Effector CD8-positive, alpha-beta T cell (primary cell): ENCODE measurements at places on chromosomes 2 and 18.

DNA sequence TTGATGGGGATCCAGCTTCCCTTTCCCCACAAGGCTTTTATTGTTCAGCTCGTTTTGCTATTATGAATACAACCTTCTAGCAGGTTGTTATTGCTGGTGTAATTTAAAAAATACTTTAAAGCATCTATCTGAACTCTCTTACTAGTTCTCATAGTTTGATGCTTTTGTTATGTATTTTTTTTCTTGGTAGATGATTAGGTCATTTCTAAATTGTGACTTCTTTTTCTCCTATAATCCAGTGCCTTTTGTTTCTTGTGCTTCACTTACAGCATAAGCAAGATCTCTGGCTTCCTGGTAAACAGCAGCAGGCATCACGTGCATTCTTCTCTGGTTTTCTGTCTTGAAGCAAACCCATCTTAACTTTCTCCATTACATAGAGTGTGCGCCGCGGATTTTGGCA is 96.1 kb downstream of the FAM168B start:
- no peak for DNase-seq

- no peak for DNase-seq
Observed at GRCh38 chr2:207284556-207285472, 119.1 kb upstream of the KLF7 start.

DNA sequence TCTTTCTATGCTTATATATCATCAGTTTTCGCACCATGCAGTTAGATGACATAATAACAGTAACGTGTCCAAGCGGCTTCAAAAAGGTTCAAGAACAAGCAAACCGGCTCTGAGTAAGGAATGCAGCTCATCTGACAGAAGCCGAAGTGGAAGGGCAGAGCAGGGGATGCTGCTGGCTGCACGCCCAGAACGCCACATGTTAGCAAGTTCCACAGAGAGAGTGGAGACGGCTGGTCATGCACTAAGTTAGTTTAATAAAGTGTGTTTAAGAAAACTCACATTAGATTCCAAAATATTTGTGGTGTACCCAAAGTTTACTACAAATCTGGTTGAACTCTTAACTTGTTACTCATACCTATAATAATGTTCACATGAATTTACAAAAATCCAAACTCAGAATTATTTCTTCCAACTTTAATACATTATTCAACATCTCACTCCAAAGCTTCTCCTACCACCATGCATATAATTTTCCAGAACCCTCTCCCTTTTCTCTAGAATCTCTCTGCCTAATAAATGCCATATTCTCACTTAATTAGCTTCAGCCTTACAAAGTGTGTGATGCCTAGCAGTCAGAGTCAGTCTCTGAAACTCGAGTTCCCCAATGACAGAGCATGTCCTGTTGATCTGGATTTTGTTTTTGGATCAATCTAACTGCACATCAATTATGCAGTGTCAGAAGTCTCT is 170.0 kb downstream of the DNAH7 start:
- DNase-seq, result no peak

DNA sequence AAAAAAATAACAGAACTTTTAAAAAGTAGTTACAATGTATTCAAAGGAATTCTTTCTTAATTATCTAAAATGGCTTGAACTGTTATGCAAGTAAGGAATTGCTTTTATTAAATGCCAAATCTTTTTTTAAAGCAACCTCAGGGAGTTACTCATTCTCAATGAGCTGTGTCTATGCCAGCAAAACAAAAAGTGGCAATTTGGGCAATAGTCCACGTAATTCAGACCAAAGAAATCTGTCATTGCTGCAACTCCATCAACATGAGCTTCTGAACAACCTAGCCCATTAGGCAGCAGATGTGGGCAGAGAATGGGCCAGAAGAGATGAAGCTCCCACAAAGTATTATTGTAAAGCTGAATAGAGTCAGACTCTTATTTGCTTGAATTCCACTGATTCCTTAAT is 118.4 kb downstream of the ALK start:
- no peak for DNase-seq

DNA sequence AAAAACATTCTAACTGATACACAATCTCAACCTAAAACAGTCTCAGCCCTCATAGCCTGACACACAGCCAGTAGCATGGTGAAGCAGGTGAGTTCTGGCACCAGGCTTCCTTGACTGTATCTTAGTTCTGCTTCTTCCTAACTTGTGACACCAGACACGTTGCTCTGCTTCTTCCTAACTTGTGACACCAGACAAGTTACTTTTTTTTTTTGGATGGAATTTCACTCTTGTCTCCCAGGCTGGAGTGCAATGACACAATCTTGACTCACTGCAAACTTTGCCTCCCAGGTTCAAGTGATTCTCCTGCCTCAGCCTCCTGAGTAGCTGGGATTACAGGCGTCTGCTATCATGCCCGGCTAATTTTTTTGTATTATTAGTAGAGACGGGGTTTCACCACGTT is 6.7 kb upstream of the ATG16L1 start:
- DNase-seq, result no peak

DNA sequence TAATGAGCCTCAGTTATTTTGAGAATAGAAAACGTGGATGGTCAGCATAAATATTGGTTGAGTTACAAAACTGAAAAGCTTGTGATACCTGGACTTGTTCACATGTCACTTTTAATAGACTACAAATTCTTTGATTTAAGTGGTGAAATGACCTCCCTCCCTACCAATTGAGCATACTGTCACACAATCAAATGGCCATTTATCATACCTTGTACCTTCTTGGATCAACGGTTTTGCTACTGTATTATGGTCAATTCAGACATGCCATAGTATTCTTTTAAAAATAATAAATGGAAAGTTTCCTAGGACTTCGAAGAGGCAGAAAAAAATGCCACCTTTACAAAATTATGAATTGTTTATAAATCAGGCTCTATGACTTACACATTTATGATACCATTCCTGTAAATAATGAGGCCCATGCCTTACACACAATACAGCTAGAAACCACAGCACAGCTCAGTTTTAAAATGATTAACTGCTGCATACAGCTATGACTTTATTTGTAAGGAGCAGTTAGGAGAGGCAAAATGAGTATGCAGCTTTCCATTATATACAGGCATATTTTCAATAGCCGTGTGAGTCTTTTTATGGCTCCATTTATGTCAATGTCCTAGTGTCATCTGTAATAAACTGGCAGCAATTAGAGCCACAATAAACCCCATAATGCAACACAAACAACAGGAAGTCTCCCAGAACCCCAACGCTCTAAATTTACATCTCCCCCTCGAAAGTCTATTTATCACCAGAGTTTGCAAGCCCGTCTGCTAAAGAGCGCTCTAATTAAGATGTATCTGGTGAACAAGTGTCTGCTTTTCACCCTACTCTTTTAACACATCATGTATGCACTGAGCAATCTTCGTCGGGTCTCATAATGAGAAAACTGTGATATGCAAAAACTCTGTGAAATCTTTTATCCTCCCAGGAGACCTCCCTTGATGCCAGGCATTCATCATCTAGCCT is 176.1 kb downstream of the ZNF521 start:
- DNase-seq, result no peak

- no peak for DNase-seq
Observed at GRCh38 chr2:98463988-98464771, 19.5 kb downstream of the INPP4A start.

DNA sequence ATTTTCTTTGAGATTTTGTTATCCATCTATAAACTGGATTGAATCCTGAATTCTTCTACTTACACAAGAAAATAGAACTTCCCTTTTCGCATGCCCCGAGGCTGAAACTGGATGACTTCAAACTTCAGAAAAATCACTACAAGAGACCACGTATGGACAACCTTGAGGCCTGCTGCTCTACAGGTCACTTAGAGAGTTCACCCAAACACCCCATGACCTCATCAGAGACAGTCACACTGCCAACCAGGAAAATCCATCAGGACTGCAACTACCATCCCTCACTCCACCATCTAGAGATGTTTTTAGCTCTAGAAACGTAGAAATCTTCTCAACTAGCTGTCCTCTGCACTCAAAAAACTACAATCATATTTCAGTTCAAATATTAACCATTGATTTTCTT is 18.6 kb upstream of the GPC1 start:
- no peak for DNase-seq

DNA sequence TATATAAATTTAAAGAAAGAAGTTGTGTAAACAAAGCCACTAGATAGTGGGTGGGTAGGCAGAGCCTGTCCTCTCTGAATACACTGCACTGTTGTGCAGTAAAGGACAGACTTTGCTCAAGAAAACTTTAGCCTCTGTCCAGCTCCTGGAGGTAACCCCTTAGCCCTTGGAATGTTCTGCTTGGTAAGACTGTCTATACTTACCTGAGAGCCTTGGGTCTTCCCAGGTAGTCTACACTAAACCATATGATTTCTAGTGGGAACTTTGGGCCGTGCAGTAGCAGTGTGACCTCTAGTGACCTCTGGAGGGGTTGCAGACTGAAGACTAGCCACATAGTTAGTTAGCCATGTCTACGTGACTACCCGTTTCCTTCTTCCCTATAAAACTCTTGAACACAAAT is 678.3 kb upstream of the NRXN1 start:
- no peak for DNase-seq

DNA sequence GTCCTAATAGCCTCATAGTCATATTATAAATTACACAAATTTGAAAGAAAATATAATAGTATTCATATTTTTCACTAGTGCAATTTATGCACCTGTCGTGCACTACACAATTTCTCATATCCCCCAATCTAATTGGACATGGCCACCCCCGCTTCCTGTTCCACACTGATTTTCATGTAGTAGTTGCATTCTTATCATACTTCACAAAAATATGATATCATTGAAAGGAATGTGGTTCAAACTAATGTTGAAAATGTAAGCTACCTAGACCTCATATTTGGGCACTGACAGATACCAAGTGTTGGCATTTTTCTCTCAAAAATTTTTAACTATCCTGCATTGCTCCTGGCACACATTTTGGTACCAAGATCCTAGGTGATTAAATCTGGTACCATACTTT is 985.5 kb upstream of the POU3F3 start:
- DNase-seq, result no peak

DNA sequence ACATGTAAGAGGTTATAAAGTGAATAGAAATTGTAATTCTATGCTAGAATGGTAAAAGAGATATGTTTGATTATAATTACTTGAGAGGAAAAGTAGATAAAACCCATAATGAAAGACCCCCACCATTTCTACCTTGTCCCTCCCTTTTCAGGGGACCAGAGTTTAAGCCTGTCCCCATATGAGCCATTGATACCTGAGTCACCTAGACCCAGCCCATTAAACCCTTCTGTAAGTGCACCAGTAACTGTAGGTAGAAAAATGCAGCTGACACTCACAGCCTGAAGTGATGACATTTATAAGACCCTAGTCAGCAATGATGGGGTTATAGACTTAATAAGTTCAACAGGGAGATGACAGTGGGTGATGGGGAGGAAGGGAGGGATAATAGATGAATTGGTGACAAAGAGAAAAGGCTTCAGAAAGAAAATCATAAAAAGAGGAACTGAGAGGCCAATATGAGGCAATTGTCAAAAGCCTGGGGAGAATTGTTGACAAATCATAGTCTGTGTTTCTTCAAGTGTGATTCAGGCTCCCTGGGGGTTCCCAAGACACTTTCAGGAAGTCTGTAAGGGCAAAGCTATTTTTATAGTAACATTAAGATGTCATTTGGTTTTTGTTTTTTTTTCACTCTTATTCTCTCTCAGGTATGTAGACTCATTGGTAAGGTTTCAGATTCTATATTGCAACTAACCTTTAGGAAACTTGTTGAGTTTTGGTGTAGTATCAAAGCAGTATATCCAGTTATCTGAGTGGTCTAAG is 544.2 kb downstream of the SATB2 start:
- no peak for DNase-seq

DNA sequence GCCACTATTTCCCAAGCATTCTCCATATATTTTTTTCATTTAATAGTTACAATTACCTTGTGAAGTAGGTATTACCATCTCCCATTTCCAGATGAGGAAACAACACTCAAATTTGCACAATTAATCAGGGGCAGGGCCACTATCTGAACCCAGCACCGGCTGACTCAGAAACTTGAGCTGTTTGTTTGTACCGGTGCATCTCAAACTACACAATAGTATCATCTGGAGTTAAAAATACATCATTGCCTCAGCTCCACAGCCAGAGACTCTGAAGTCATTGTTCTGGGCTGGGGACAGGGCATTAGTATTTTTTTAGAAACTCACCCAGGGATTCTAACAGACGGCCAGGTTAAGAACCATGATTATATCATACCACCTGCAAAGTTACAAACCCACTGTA is 55.9 kb downstream of the CDCA7 start:
- no peak for DNase-seq

DNA sequence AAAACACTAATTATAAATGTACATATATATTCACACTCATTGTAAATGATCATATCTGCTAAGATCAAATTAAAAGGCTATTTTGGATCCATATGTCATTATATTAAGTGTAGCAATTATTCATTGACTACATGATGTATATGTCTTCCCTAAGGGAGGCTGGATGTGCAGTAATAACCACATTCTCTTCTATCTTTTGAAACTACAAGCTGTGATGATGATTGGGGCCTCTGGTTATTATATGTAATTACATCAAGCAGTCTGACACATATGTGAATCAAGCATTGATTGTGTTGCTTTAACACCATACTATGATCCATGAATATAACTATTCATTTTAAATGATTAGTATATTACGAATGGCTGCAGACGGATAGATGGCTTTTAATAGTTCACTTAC is 1973.4 kb downstream of the SUCLG1 start:
- DNase-seq, result no peak

- no peak for DNase-seq
Observed at GRCh38 chr2:25255745-25256487, 85.8 kb downstream of the DNMT3A start.

- no peak for DNase-seq
Observed at GRCh38 chr2:115529627-115530026, 1087.2 kb downstream of the DPP10 start.

GRCh38 chr2:8822218-8822617 is 15.2 kb downstream of the KIDINS220 start:
- no peak for DNase-seq

DNA sequence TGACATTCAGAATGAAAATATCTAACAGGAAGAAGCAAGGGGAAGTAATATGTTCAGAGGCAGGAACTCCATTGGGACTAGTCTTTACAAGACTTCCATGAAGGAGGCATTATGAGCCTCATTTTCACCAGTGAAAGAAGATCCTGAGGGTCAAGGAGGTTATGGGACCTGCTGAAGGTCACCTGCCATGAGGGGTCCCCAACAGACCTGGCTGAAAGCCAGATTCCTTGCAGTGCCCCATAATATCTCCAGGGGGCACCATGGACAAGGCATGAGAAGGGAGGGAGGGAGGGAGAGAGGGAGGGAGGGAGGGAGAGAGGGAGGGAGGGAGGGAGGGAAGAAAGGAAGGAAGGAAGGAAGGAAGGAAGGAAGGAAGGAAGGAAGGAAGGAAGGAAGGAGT is 27.9 kb downstream of the XDH start:
- no peak for DNase-seq

GRCh38 chr18:54127759-54128378 is 96.6 kb downstream of the MBD2 start:
- DNase-seq, result no peak

GRCh38 chr2:127877626-127878025 is 8.1 kb downstream of the AMMECR1L start:
- no peak for DNase-seq

GRCh38 chr2:94987074-94988020 is 38.2 kb upstream of the MAL start:
- no peak for DNase-seq

- DNase-seq, result no peak
Observed at GRCh38 chr18:67509741-67510391, 6.7 kb downstream of the DSEL start.

- DNase-seq, result no peak
Observed at GRCh38 chr2:21642647-21643046, 518.9 kb downstream of the TDRD15 start.

GRCh38 chr18:5334456-5335075 is 39.0 kb upstream of the ZBTB14 start:
- DNase-seq, result no peak
